ENCODE measurements at places on chromosomes 5 and 9. TPM values are rescaled to one million over a fixed set of nuclear protein-coding genes. Genes with fewer than 3 reads are reported as not detected.
A peak's percentile ranks its signal among the peaks of the same experiment; 100 is the strongest.

GRCh38 chr9:75500479-75500878 is 390.0 kb upstream of the PCSK5 start:
- no peak overlapping the region for H3K4me3 ChIP-seq
- no peaks in the 10 kb centered on the region for H3K27me3 ChIP-seq
- peak overlapping the region; percentile 36 for H3K27ac ChIP-seq
- no peaks in the 10 kb centered on the region for H3K4me1 ChIP-seq
- no peak for DNase-seq

DNA sequence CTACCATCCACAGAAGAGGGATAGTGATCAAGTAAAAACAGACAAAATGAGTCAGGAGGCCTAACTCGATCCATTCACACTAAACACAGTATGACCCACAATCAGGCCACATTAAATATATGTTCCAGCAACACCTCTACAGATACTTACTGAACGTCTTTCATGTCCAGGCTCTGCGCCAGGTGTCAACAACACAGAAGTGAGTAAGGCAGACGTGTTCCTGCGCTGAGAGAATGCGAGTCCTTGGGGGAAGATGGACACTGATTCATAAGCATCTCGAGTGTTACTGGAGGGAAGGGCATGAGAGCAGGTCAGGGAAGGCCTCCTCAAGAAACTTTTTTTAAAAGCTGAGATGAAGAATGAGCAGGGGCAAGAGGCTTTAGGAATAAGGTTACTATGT is 164.3 kb upstream of the CLINT1 start:
- H3K4me3 ChIP-seq, result no peak overlapping the region
- DNase-seq, result peak; percentile 43
- H3K27me3 ChIP-seq, result no peaks in the 10 kb centered on the region

- H3K4me1 ChIP-seq, result peaks cover 8% of the 10 kb centered on the region
- no peak for DNase-seq
- no peaks in the 10 kb centered on the region for H3K27me3 ChIP-seq
- H3K27ac ChIP-seq, result no peak overlapping the region
These were observed 42.4 kb downstream of the PDE6A start for GRCh38 chr5:149902177-149902576.

DNA sequence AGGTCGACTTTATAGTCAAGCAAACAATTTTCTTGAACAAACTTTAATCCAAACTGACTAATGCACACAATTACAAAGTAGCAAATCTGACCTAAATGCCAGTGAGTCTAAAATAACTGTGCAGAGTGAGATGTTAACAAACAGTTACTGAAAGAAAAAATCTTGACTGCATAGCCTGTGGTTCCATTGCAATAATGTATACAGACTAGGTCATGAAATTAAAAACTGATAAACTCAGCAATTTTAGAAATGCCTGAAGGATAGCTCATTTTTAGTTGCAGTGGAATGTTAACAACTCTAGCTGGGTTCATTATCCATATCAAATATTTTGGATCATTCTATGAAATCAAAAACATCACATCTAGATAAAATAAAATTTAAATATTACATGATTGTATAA is 73.4 kb upstream of the CDH12 start:
- no peak overlapping the region for H3K27ac ChIP-seq
- H3K36me3 ChIP-seq, result no peaks in the 10 kb centered on the region
- H3K27me3 ChIP-seq, result no peaks in the 10 kb centered on the region
- no peaks in the 10 kb centered on the region for H3K4me1 ChIP-seq
- no peak overlapping the region for H3K4me3 ChIP-seq
- DNase-seq, result no peak

- no peaks in the 10 kb centered on the region for H3K27me3 ChIP-seq
- H3K4me1 ChIP-seq, result no peaks in the 10 kb centered on the region
- H3K27ac ChIP-seq, result no peak overlapping the region
- DNase-seq, result no peak
These were observed 43.9 kb downstream of the BARX1 start for GRCh38 chr9:93911136-93911745.

PCSK1 gene
- 1.3 TPM for total RNA-seq

- H3K4me1 ChIP-seq, result peaks cover 13% of the 10 kb centered on the region
- H3K4me3 ChIP-seq, result no peak overlapping the region
- no peaks in the 10 kb centered on the region for H3K36me3 ChIP-seq
- H3K27me3 ChIP-seq, result no peaks in the 10 kb centered on the region
These were observed 293.4 kb upstream of the PTGER4 start for GRCh38 chr5:40386289-40386688.
